ENCODE measurements at places on chromosomes 7 and 10.

DNA sequence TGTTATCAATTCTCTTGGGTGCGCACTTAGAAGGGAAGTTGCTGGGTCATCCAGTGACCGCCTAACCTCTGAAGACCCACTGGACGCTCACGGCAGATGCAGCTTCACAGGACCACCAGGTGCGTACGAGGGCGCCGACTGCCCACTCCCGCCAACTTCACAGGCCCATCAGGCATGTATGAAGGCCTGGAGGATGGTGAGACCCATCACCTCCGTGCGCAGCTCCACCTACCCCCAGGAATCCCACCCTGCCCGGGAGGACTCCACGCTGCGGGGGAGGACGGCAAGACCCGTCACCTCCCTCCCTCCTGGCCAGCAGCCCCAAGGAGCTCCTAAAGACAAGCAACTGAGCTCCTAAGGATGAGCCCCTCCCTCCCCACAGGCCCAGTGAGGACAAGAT, 146.9 kb downstream of the MAD1L1 start:
- no peak for DNase-seq

DNA sequence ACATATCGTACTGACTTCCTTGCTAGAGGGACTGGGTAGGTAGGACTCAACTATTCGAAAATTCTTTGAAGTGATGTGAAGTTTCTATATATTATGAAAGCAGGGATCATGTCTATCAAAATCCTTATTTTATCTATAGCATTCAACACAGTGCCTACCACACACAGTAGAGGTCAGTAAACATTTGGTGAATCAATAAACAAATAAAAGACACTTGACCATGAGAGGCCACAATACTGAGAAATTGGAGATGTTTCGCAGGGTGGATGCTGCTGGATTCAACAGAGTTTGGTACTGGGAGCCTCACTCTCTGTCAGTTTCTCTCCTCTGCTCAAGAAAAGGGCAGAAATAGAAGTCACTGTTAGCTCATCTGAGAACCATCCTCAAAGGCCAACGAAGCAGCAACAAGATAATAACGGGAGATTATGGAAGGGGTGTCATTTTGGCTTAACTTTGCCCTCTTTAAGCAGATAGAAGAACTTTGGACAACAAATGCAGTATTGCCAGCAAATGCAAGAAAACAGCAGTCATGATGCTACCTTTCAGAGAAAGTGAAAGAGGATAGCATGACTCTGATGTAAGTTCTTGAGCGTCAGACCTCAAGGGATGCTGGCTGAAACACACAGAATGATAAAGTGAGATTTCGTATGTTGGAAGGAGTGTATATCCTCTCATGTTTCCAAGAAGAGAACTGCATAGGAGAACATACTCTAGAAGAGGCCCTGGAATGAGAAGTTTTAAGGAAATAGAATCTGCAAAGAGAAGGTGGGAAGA, 107.6 kb downstream of the SEMA3E start:
- no peak for DNase-seq

DNA sequence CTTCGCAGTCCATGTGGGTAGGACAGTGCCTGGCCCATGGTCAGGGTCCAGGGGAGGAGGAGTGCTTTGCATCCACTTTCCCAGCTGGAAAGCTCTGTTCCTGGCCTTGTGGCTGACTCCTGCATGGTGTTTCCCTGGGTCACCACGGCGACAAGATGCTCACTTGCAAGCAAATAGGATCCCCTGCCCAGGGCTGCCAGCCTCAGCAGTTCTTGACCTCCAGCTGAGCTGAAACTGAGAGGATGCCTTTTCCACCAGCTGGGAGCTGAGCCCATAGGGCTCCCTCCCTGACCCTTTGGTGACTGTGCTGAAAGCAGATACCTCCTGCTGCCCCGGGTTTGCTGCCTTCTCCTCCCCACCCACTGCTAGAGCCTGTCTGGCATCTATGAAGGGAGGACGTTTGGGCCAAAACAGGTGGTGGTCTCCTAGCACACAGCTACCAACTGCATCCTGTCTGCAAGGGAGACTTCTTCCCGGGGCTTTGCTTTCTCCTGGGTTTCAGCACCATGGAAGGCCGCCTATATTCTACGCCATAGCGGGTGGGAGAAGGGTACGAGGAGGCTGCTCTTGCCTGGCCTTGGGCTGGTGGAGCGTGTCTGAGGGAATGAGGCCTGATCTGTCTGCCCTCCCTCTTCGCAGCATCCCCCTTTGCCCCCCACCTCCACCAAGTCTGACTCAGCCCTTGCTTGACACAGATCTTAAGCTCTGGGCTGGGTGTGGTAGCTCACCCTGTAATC, 34.4 kb downstream of the UBTD1 start:
- DNase-seq: no peak

- DNase-seq: no peak
Measured at GRCh38 chr10:101759309-101760247, 16.3 kb downstream of the FGF8 start.

DNA sequence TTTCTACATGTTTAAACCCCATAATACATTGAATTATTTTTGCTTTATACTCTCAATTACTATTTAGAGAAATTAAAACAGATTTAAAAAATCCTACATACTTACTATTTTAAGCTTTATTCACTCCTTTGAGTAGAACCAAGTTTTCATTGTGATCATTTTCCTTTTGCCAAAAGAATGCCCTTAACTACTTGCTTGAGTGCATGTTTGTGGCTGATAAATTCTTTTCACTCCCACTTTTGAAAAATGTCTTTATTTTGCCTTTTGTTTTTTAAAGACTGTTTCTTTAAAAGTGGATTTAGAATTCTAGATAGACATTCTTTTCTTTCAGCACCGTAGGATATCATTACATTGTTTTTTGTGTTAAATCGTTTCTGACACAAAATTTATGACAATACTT, 22.3 kb upstream of the AGR3 start:
- no peak for DNase-seq

DNA sequence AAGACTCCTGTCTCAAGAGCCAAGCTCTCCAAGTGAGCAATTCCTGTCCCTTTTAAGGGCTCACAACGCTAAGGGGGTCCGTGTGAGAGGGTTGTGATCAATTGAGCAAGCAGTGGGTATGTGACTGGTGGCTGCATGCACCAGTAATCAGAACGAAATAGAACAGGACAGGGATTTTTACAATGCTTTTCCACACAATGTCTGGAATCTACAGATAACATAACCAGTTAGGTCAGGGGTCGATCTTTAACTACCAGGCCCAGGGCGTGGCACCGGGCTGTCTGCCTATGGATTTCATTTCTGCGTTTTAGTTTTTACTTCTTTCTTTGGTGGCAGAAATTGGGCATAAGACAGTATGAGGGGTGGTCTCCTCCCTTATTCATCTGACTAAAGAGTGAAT, 54.9 kb upstream of the SP4 start:
- DNase-seq: no peak

DNA sequence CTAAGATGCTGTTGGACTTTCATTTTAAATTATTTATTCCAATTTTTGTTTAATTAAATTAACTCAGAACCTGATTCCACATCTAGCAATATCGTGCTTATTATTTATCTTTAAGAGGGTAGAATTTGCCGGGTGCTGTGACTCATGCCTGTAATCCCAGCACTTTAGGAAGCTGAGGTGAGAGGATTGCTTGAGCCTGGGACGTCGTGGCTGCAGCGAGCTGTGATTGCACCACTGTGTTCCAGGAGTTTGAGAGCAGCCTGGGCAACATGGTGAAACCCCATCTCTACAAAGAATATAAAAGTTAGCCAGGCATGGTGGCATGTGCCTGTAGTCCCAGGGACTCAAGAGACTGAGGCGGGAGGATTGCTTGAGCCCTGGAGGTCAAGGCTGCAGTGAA, 47.8 kb downstream of the ZFAND4 start:
- DNase-seq: no peak

DNA sequence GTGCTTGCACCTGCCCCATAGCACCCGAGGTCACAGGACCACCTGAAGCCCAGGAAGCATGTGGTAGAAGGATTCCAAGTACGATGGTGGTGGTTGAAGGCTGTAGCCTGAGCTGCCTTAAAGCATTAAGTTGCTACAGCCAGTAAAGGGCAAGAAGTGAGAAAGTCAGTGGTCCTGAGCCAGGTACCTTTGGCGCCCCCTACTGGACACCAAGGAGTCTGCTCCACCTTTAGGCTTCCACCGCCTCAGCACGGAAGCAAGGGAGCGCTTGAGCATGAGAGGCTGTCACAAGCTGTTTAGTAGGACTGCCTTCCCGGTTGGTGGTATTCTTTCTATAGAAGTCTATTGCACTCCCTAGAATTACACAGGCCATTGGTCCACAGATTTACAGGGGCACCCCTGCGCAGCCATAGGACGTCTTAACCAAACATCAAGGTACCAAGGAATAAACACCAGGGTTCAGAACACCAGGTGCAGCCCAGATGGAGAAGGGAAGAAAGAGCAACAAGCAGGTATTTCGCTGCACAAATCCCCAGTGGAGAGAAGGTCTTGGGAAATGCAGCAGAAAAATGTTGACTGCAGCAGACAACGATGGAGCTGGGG, 2.2 kb downstream of the CRTAC1 start:
- DNase-seq: peak; percentile 92

DNA sequence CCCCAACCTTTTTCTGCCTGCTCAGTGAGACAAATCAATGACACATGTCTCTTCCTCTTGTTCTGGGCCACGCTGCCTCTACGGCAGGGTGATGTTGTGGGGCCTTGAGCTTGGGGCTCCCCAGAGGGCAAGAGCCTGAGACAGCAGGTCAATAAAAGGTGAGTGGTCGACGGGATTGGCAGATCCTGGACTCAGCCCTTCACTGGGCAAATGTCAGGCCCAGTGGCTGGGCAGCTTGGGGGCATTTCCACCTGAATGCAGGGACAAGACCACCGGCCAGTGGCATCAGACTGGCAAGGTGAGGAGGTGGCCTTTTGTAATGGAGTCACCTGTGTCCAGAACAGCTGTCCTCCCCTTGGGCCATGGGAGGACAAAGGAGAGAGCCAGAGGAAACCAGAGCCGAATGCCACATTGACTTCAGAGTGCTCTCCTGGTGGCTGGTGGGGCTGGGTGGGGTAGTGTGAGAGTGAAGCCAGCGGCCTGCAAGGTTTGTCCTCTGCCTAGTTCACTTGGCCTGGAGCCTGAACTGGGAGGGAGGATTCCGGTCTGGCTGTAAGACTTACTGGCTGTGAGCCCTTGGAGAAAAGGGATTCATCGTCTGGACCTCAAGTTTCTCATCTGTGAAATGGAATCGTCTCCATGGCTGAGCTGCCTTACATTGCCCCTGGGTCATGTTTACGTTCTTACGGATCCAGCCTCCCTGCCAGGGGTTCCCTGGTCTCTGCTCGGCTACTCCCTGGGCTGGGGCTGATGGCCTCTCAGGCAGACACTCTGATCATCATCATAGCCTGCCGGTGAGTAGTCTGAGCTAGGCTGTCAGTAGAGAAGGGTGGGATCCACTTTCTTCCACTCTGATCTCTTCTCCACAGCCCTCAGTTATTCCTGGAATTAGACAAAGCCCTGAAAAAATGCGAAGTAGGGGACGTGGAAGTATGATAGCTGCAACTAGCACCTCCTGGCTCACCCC, 25.4 kb upstream of the CRHR2 start:
- no peak for DNase-seq

DNA sequence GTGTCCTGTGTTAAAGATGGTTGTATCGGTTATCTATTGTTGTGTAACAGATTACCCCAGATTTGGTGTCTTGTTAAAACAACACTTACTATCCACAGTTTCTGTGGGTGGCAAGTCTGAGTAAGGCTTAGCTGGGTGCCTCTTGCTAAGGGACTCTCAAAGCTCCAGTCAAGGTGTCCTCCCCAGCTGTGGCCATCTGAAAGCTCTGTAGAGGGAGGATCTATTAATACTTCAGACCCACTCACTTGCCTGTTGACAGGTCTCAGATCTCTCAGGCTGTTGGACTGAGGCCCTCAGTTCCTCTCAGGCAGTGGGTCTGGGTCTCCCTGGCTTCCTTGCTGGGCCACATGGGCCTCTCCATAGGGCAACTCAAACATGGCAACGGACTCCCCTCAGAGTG, 19.6 kb downstream of the ARID5B start:
- no peak for DNase-seq

- no peak for DNase-seq
Measured at GRCh38 chr10:62376071-62377025, 2.2 kb downstream of the ZNF365 start.

DNA sequence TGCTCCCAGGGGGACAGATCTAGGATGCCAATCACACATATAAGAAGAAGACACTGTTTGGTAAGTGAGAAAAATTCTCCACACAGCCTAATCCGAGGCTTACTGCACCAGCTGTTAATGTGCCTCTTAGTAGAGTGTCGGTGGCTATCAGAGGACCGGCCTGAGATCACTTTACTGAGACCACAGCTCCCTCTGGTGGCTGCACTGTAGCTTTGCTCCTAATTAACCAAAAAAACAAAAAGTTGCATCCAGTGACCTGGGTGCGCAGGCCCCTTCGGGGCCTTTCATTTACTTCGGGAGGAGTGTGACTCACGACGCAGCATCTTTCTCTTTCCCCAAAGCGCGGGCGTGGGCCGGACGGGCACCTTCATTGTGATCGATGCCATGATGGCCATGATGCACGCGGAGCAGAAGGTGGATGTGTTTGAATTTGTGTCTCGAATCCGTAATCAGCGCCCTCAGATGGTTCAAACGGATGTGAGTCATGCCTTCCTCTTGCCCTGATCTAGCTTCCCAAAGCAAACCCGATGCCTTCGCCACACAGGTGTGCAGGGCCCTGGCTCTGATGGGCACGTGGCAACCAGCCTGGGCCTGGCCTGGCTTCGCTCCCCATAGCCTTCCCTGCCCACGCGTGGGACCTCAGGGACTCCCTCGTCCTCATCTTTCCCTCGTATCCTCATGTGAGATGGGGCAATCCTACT, 56.7 kb downstream of the MKI67 start:
- peak; percentile 82 for DNase-seq

DNA sequence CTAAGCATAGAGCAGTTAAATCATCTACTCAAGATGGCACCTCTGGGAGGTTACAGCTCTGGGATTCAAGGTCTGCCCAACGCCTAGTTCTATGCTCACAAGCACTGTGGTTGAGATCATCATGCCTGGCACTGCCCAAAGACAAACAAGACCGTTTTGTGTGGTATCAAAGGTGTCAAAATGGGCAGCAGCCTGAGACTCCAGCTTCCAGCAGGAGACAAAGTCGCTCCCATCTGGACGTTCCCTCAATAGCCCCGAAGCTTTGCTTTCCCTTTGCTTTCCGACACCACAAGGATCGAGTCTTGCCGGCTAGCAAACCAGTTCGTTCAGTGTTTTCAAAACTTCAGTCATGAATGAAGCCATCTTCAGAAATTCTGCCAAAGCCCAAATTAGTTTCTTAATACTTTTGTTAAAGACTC, 5.1 kb downstream of the HABP2 start:
- DNase-seq: no peak
